ENCODE measurements at places on chromosomes 4 and X. TPM values are rescaled to one million over a fixed set of nuclear protein-coding genes. Genes with fewer than 3 reads are reported as not detected.

DNA sequence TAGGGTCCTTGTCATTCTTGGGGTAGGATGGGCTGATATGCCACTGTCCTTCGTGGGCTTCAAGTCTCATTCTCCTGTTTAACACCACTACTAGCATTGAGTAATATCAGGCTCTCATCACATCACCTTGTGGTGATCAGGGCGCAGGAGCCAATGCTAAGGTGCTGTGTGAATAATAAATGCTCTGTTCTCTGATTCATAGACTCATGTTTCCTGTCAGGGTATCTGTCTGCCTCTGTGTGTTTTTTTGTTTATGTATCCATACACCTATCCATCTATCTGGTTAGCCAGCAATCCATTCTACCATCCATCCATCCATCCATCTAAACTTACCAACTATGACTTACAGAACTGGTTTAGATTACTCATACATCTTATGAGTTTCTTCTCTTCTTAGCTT is 525.1 kb upstream of the ATOH1 start:
- no peaks in the 10 kb centered on the region for H3K27me3 ChIP-seq
- no peak overlapping the region for H3K4me3 ChIP-seq
- H3K4me1 ChIP-seq, result no peaks in the 10 kb centered on the region
- H3K36me3 ChIP-seq, result no peaks in the 10 kb centered on the region

DNA sequence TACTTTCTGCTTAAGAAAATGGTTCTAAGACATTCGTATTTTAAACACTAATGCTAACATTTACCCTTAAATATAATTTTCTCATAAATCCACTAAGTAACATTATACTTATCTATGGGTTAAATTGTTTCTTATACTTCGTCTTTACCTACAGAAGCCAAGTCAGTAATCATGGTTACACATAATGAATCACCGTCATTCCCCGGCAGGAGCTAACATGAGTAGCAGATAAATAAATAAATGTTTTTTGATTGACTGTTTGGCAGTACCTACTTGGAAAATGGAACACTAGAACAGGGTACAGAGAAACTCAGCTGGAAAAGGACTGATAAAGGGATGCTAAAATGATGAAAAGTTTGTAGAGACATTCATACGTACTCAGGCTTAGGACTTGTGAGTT is 430.4 kb downstream of the ACTRT1 start:
- H3K36me3 ChIP-seq, result no peaks in the 10 kb centered on the region
- H3K4me1 ChIP-seq, result no peaks in the 10 kb centered on the region
- no peak overlapping the region for H3K4me3 ChIP-seq
- no peak overlapping the region for H3K27ac ChIP-seq
- no peak for DNase-seq

DNA sequence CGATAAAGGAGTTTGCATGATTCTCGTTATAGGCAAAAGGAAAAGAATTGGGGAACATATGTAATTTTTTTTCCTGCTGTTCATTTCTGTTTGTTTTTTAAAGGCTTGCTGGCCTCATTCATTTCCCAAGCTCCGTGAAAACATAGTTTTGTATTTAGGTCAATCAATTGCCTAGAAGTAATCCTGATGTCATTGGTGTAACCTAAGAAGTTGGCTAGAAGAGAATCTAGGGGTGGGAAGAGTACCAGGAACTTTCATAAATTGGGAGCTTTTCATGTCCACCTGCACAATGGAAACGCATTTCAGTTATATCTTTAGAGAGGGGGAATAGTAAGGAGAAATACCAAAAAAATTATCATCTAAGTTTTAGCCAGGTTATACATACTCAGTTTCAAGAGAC is 3.8 kb downstream of the RAPGEF2 start:
- no peaks in the 10 kb centered on the region for H3K27me3 ChIP-seq
- H3K36me3 ChIP-seq, result no peaks in the 10 kb centered on the region
- H3K27ac ChIP-seq, result no peak overlapping the region
- peak overlapping the region; percentile 97 for H3K4me3 ChIP-seq

DNA sequence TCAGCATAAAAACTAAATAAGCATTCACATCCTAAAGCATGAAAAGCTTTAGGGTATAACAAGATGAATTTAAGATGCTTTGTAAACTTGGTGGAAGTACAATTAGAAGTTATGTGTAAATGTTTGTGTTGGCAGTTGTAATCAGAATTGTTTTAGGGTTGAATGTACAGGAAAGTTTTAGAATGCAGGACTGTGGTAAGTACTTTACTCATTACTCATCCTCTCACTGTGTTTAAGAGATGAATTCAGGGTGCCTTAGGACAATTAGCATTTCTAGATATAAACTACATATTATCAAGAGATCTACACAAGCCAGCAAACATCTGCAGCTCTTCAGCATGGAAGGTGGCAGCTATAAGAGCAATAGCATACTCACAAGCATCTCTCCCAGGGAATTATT is 77.5 kb upstream of the ELOVL6 start:
- DNase-seq, result no peak
- H3K4me1 ChIP-seq, result no peaks in the 10 kb centered on the region
- H3K27ac ChIP-seq, result no peak overlapping the region

DNA sequence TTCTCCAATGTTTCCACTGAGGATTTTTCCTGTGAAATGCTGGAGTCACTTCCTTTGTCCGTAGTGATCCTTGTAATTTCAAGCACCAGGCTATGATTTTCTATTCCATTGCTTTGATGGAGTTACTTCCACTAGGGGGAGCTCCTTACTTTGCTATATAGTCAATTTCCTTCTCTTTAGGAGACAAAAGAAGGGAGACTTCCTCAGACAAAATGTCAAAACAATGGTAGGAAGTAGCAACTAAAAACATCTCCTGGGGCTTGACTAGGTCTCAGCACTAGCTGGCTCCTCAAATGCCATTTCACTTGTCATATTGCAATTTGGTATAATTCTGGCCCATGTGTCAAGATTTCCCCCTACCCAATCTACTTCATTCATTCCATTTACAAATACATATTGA is 24.1 kb downstream of the ZCCHC12 start:
- no peak overlapping the region for H3K4me3 ChIP-seq
- no peaks in the 10 kb centered on the region for H3K4me1 ChIP-seq
- no peak for DNase-seq
- peaks cover 3% of the 10 kb centered on the region for H3K27me3 ChIP-seq
- H3K36me3 ChIP-seq, result no peaks in the 10 kb centered on the region

- no peak overlapping the region for H3K27ac ChIP-seq
- H3K4me3 ChIP-seq, result no peak overlapping the region
- H3K36me3 ChIP-seq, result no peaks in the 10 kb centered on the region
- no peak for DNase-seq
- H3K27me3 ChIP-seq, result no peaks in the 10 kb centered on the region
These were observed 308.5 kb downstream of the EVC2 start for GRCh38 chr4:5399790-5400421.

GRCh38 chr4:37890801-37891259 is at the start of gene TBC1D1:
TBC1D1 (plus strand) TSS chr4:37891084; CDS start chr4:37902096, 11,012 bp downstream.
- DNase-seq, result no peak
- H3K27ac ChIP-seq, result peak within 1 kb of the TSS; percentile 74
- H3K36me3 ChIP-seq, result no peaks in the 10 kb centered on the region
- no peaks in the 10 kb centered on the region for H3K4me1 ChIP-seq

DNA sequence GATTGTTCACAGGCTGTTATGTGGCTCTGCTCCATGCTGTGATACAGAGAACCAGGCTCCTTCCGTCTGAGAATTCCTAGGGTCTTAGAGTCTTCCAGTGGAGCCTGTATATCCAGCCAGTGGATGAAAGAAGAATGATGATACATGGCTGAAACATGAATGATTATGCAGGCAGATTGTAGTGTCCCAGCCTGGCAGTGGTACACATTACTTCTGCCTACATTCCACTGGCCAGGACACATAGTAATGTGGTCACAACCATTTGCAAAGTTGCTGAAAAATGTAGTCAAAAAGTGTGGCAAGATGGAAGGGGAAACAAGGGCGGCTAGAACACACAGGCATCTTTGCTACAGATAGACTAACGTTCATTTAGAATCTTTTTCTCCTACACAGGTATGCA is 4.5 kb upstream of the GBA3 start:
- DNase-seq, result no peak
- no peak overlapping the region for H3K4me3 ChIP-seq
- no peaks in the 10 kb centered on the region for H3K36me3 ChIP-seq
- no peaks in the 10 kb centered on the region for H3K27me3 ChIP-seq

GRCh38 chrX:56279863-56280262 is 47.7 kb downstream of the KLF8 start:
- DNase-seq, result no peak
- no peak overlapping the region for H3K4me3 ChIP-seq
- no peaks in the 10 kb centered on the region for H3K4me1 ChIP-seq
- peaks cover 29% of the 10 kb centered on the region for H3K27me3 ChIP-seq
- H3K36me3 ChIP-seq, result no peaks in the 10 kb centered on the region
- no peak overlapping the region for H3K27ac ChIP-seq

DNA sequence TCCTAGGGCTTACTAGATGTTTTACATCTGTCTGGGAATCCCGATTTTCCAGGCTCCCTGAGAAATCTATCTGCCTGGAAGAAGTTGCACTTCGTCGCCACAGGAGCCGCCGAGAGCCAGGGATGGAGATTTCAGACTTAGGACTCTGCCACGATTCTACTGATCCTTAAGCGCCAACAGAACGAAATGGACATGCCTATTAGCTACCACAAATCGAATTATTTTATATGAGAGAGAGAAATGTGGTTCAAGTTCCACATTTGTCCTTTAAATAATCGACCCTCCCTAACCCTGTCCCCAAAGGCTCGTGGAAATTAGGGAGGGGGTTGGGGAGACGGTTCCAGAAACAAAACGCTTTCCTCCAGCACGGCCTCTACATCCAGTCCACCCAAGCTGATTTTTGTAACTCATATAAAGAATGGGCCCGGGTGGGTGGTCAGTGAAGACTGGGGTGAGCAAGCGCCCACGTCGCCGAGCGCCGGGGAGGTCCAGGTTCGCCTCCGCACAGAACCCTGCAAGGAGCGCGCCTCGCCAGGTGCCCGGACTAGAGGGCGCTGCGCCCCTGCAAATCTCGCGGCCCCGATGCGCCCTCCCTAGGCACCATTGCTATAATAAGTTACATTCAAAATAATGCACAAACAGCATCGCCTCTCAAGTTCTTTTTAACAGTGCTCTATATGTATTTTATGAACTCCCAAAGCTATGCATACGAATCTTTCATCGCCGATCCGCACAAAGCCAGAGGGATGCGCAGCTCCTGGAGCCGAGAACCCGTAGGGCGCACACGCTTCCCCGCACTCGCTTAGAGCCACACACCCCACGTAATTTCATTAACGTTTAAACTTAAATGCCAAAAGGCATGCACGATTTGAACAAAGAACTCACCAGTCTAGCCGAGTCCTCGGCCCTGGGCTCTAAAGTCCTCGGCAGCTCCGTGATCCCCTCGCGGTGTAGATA is 2.1 kb upstream of the FAT1 start:
- no peaks in the 10 kb centered on the region for H3K4me1 ChIP-seq
- peak overlapping the region; percentile 87 for H3K4me3 ChIP-seq
- no peaks in the 10 kb centered on the region for H3K27me3 ChIP-seq
- H3K27ac ChIP-seq, result peak overlapping the region; percentile 96
- no peaks in the 10 kb centered on the region for H3K36me3 ChIP-seq
- DNase-seq, result peak; percentile 75

- H3K36me3 ChIP-seq, result no peaks in the 10 kb centered on the region
- no peak overlapping the region for H3K27ac ChIP-seq
- DNase-seq, result no peak
- H3K4me1 ChIP-seq, result no peaks in the 10 kb centered on the region
These were observed 74.0 kb downstream of the ATG4A start for GRCh38 chrX:108165383-108166111.

DNA sequence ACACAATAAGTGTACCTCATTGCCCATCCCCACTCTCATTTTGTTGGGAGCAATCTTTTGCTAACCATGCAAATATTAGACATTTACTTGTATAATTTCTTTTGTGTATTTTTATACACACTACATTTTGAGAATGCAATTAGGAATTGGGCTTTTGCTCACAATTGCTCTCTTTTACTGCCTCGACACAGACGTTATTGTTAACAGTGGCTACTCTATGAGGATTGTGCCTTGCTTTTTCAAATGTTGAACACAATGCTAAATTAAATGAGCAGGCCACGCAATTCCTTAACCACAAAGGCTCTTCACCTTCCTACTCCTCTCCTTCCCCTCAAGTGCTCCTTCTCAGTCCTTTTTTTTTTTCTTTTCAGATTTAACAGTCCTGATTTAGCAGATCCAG is 42.8 kb upstream of the HPF1 start:
- H3K27me3 ChIP-seq, result no peaks in the 10 kb centered on the region
- no peaks in the 10 kb centered on the region for H3K4me1 ChIP-seq
- H3K36me3 ChIP-seq, result no peaks in the 10 kb centered on the region
- no peak overlapping the region for H3K27ac ChIP-seq
- no peak overlapping the region for H3K4me3 ChIP-seq
- no peak for DNase-seq

- no peak for DNase-seq
- no peaks in the 10 kb centered on the region for H3K27me3 ChIP-seq
- no peaks in the 10 kb centered on the region for H3K4me1 ChIP-seq
- no peak overlapping the region for H3K27ac ChIP-seq
These were observed 342.9 kb downstream of the MAGEB5 start for GRCh38 chrX:26558719-26559386.

DNA sequence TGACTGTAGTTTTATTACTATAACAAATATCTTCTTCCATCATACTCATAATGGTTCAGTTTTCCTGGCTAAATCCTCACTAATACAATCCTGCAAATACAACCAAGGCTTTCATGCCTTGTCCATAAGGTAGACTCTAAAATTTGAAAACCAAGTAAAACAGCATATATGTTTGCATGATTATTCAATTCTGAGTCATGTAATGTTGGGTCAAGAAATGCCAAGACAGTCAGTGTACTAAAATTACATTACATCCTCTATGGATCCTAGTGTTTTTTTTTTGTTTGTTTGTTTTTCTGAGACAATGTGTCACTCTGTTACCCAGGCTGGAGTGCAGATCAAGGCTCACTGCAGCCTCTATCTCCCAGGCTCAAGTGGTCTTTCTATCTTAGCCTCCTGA is 38.6 kb upstream of the TEX13D start:
- H3K27ac ChIP-seq, result no peak overlapping the region
- no peak for DNase-seq
- H3K4me1 ChIP-seq, result no peaks in the 10 kb centered on the region
- no peaks in the 10 kb centered on the region for H3K36me3 ChIP-seq

- H3K27ac ChIP-seq, result peak overlapping the region; percentile 26
- no peaks in the 10 kb centered on the region for H3K36me3 ChIP-seq
- no peak for DNase-seq
- H3K4me3 ChIP-seq, result no peak overlapping the region
- H3K27me3 ChIP-seq, result no peaks in the 10 kb centered on the region
These were observed 18.0 kb downstream of the CLCN4 start for GRCh38 chrX:10174810-10175209.

DNA sequence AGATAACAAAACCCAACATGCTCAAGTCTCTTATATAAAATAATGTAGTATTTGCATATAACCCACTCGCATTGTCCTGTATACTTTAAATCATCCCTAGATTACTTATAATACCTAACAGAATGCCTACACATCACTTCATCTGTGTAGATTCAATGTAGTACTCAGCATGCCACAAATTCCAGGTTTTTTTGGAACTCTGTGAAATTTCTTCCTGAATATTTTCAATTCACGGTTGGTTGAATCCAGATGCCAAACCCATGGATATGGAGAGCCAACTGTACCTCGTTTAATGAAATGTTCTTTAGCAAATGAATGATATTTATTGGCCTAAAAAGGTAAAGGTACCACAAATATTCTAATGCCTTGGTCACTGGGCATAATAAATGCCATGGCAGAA is 24.8 kb downstream of the CCNI start:
- DNase-seq, result no peak
- H3K4me3 ChIP-seq, result no peak overlapping the region
- H3K4me1 ChIP-seq, result no peaks in the 10 kb centered on the region
- no peaks in the 10 kb centered on the region for H3K27me3 ChIP-seq
- H3K36me3 ChIP-seq, result peaks cover 7% of the 10 kb centered on the region
- H3K27ac ChIP-seq, result no peak overlapping the region

Gene HMX1
- not detected for total RNA-seq

Gene AWAT1
- total RNA-seq, result not detected

Gene ANXA5
- 286 TPM for total RNA-seq

Gene DSPP
- total RNA-seq, result under 0.01 TPM

Gene HPGDS
- total RNA-seq, result 2.0 TPM

Gene F9
- total RNA-seq, result not detected

Gene FAM13A
- 118 TPM for total RNA-seq

Gene RADX
- 3.8 TPM for total RNA-seq

All from breast epithelium (tissue), 4 donors.